ENCODE measurements at places on chromosomes 6 and 20.

GRCh38 chr6:22082218-22082617 lies 214.6 kb downstream of the PRL start:
- DNase-seq = peak; percentile 55

DNA sequence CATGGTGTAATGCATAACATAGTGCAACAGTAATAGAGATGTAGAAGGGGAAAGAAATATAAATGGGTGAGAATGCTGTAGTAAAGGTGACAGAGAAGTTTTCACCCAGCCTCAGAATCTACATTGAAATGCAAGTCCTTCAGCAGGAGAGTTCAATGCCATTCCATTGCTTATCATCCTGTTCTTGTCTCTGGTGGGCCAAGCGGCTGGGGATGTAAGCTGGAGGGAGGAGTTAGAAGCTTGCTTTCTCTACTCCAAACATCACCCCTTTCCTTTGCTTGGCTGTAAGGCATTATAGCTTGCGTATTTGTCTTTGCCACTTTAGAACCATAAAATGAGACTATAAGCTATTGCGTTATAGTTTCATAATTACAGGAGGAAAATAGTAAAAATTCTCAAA lies 2.2 kb upstream of the FUT9 start:
- DNase-seq = no peak

GRCh38 chr6:31580807-31581433 lies 1.3 kb downstream of the LTB start:
- peak; percentile 52 for DNase-seq

- peak; percentile 29 for DNase-seq
Measured at GRCh38 chr6:37695857-37696219, 1.8 kb downstream of the MDGA1 start.

DNA sequence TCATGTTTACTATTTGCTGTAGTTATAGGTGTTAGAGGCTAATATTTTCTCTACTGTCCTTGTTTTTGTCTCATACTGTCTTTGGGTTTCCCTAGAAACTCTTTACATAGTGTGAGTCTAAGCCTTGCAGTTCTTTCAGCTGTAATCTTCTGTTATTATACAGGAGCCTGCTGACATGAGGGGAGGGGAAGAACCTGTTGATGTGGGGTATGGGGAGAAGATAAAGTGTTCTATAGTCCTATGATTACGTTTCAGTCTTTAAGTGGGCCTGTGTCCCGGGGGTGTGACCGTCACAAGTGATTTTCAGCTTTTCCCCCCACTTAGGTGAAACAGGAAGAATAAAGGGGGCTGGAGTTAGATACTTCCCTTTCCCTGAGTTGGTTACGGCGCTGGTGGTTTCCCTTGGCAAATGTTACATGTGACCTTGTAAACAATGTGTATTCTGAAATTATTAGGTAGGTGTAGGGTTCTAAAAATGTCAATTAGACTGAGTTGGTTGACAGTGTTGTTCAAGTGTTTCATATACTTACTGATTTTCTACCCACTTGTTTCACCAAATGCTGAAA lies 41.3 kb downstream of the REV3L start:
- DNase-seq = no peak

DNA sequence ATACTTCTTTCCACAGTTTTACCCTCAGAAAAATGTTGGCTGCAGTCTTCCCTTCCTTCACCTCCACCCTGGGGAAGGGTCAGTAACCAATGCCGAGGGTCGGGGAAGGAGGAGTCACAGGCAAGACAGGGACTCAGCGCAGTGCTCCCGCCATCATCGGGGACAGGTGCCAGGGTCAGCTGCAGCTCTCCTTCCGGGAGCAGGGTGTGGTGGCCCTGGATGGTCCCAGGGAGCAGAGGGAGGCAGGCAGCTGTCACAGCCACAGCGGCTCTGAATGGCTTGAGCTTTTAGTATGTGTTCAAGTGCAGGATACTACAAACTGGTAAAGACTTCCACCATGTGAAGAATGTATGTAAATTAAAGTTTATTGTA lies 26.0 kb upstream of the PI16 start:
- DNase-seq = no peak

DNA sequence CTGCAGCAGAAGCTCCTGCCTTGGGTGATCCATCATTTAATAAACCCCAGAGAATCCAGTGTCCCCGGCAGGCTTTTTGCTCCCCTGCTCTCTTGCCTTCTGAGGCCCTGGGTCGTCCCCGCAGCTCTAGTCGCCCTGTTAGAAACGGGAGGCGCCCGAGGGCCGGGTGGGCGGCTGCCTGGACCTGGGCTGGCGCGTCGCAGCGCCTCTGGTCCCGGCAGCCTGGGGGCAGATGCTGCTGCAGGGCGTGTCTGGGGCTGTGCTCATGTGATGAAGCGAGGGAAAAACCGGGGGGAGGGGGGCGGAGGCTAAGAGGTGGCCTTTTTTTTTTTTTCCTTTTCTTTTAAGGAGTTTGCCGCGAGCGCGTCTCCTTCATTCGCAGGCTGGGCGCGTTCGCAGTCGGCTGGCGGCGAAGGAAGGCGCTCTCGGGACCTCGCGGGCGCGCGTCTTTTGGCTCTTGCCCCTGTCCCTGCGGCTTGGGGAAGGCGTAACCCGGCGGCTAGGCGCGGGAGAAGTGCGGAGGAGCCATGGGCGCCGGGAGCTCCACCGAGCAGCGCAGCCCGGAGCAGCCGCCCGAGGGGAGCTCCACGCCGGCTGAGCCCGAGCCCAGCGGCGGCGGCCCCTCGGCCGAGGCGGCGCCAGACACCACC lies 394 bp downstream of the AKAP12 start:
- DNase-seq = peak; percentile 69

- no peak for DNase-seq
Measured at GRCh38 chr6:158801655-158802294, 17.4 kb downstream of the EZR start.
